ENCODE measurements at places on chromosomes 13 and 19.

GRCh38 chr19:39994361-39994760 is 2.5 kb upstream of the ZNF546 start:
- no peak for DNase-seq

GRCh38 chr13:34344816-34345215 is 526.9 kb downstream of the RFC3 start:
- no peak for DNase-seq

GRCh38 chr13:22024381-22024994 is 353.6 kb downstream of the FGF9 start:
- no peak for DNase-seq

- no peak for DNase-seq
Observed at GRCh38 chr13:65768545-65768944, 1461.6 kb downstream of the PCDH9 start.

GRCh38 chr13:39040206-39040605 is 1.9 kb downstream of the NHLRC3 start:
- DNase-seq: no peak

GRCh38 chr13:25687471-25688225 is 315.9 kb downstream of the ATP8A2 start:
- no peak for DNase-seq

DNA sequence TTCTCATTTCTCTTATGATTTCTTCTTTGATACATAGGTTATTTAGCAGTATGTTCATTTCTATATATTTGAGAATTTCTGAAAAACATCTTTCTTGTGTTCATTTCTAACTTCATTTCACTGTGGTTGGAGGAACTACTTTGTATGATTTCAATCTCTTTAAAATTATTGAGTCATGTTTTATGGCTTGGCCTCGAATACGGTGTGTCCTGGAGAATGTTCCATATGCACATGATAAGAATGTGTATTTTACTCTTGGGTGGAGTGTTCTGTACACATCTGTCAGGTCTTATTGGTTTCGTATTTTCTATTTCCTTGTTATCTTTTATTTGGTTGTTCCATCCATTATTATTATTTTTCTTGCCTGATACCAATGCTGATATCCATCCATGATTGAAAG is 22.9 kb downstream of the DNM2 start:
- no peak for DNase-seq

Measured in activated gamma-delta T cell treated with Interleukin-2 at 50 U/mL for 16 hours (primary cell).